ENCODE measurements at places on chromosomes 4 and X.

- DNase-seq, result no peak
Measured at GRCh38 chrX:125295337-125295736, 24.3 kb upstream of the TEX13C start.

DNA sequence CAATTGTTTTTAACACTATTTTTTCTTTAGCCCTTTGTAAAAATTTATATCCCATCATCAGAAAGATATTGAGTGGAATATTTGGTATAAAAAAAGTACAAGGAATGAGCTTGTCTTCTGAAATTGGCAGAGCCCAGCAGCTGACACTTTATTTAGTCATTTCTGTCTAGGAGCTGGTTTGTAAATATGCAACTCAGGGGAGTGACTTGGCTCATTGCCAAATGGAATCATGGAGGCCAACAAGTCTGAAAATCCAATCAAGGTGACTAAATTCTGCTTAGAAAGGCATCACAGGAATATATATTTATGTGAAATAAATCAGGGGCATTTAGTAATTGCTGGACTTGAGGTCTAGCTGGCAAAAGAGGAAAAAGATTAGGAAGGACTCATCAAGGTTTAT lies 74.4 kb downstream of the OTC start:
- DNase-seq, result no peak

- no peak for DNase-seq
Measured at GRCh38 chr4:7831858-7832730, 107.6 kb downstream of the AFAP1 start.

- DNase-seq, result no peak
Measured at GRCh38 chrX:48794911-48795515, 6.9 kb upstream of the HDAC6 start.

- DNase-seq, result no peak
Measured at GRCh38 chr4:141041021-141041476, 92.2 kb downstream of the RNF150 start.

DNA sequence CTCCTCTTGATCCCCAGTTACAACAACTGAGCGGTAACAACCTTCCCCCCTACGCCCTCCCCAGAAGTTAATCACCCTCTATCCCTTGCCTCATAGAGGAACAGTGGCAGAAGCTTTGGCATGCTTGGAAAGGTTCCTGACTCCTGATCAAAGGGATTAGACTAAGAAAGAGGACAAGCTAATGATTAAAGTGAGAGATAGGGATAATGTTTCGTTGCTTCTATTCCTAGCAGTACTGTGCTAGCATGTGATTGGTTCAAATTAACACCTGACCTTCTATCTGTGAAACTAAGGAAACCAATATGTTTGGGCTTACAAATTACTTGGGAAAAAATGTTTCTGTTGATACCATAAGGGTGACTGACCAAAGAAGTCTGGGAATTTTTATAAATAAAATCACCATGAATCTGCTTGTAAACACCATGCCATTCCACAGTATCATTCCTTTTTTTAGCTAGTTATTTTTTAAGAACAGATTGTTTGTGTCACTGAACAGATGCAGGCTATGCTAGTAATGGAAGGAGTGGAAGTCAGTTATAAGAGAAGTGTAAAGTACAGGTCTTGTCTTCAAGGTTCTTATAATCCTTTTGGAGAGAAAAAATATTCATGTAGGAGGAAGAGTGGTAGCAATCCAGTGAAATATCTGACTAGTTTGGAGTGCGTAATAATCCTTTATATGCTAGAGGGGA lies 11.3 kb upstream of the ATP1B4 start:
- DNase-seq, result no peak

GRCh38 chrX:9737363-9737762 lies 28.3 kb downstream of the GPR143 start:
- DNase-seq, result no peak

- no peak for DNase-seq
Measured at GRCh38 chr4:89413518-89413917, 105.9 kb upstream of the GPRIN3 start.

GRCh38 chrX:11899091-11899490 lies 141.1 kb downstream of the MSL3 start:
- DNase-seq, result no peak

GRCh38 chr4:76752861-76753501 lies 145.0 kb downstream of the SOWAHB start:
- DNase-seq, result no peak

DNA sequence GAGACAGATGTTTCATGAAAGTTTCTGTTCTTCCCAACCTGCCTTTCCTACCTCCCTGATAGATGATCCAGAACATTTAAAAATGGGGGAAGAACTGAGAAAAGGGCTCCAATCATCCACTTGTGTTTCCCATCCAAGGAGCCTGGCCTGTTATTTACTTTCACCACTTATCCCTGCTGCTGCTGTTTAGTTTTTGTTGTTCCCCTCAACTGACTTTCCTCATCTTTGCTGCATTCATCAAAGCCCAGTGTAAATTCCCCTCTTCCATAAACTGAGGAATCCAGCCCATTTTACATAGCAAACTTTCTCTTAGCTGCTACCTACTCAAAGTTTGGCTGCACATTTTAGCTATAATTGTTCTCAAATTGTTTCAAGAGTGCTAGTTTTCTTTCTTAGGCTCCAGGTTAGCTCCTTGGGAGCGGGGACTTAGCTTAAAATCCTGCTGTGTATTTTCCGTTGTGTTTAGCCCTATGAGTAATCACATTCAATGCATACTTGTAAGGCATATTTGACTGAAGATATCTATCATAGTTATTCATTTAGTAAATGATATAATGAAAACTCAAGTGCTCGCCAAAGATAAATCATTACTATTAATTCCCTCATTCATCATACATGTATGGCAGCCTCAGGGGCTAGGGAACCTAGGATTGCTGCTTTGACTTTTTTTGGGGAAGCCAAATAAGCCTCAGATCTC lies 1.4 kb upstream of the PTPN13 start:
- no peak for DNase-seq

- DNase-seq, result no peak
Measured at GRCh38 chr4:106017975-106018374, 122.7 kb downstream of the NPNT start.

GRCh38 chrX:136806891-136807410 lies 26.2 kb upstream of the ARHGEF6 start:
- DNase-seq, result no peak

DNA sequence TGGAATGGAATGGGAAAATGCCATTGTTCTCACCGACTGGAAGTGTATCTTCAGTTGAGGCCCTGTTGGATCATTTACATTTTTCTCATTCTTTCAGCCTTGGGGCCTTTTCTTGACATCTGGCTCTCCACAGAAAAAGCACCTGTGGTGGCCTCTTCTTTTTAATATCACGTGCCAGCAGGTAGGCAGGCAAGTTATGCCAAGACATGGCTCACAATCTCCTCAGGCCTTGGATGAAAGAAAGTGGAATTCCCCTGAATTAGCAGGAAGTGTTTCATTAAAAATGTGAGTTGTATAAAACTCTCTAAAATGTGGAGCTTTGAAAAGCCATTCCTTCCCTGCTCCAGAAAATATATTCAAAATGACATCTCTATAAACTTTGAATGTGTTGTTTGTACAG lies 122.1 kb downstream of the FRAS1 start:
- DNase-seq, result no peak

DNA sequence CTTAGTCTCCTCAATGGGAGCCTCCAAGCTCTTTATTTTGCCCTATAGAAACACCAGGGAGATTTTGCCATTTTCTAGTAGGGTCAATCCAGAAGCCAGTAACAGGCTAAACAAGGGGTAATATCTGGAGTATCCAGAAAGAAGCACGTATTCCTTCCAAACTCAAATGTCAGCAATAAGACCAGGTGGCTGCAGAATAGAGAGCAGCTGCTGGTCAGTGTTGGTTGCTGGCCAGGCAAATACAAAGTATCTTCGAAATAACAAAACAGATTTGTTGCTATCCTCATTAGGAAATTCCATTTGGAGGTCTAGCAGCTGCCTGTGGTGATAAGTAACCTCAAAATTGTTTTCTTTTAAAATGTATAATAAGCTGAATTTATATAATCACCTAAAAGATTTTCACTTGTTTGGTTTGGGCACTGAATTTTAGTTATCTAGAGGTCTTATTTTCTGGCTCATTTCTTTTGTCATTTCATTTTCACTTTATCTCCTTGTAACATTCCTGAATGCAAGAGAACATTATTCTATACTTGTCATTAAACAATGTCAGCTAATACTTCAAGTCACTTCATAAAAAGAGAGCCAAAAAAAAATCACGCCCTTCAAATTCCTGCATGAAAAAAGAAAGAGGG lies 320.6 kb downstream of the DTHD1 start:
- DNase-seq, result no peak

DNA sequence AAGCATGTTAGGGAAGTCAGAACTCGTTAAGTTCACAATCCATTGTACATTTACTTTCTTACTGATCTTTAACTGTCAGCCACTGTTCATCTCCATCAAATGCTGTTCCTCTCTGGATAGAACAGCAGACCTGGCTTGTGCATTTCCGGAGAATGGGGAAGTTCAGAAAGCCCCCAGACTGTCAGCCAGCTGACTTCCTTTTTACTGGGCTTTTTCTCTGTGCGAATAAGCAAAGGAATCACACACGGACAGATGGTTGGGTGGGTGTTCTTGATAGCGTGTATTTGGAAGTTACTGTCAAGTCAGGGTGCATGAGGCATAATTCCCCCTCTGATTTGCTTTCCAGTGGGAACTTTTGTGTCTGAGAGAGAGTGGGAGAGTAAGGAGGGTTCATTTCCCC lies 56.8 kb downstream of the TSPAN7 start:
- DNase-seq, result no peak

- DNase-seq, result no peak
Measured at GRCh38 chr4:29043411-29043810, 1676.8 kb upstream of the PCDH7 start.

DNA sequence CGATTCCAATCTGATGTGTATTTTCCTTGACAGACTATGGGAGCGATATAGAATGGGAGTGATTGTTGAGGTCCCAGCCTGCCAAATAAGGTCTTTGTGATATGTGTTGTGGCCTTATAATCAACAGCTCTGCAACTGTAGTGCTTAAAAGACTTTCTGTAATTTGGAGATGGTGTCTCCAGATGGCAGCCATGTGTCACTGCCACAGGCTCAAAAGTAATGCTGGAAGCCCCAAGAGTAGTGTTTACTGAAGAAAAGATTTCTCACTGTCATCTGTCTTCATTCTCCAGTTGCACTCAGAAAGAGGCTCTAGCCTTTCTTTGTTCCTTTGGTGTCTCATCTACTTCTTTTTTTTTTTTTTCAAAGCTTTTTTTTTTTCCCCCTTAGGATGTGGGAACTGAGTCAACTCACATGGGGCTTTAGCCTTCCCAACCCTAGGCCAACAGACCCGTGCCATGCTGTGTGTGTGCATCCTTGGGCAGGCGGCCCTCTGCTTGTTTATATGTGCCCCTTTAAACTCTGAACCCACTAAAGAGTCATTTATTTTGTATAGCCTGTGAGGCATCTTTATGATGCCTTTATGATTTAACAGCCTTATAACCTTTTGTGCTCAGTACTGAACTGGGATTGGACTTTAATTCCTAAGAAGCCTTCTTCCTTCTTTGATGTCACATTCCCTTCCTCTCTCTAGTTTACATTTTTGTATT lies 15.6 kb downstream of the SRPX2 start:
- no peak for DNase-seq

- no peak for DNase-seq
Measured at GRCh38 chr4:47499700-47500099, 14.6 kb downstream of the ATP10D start.

DNA sequence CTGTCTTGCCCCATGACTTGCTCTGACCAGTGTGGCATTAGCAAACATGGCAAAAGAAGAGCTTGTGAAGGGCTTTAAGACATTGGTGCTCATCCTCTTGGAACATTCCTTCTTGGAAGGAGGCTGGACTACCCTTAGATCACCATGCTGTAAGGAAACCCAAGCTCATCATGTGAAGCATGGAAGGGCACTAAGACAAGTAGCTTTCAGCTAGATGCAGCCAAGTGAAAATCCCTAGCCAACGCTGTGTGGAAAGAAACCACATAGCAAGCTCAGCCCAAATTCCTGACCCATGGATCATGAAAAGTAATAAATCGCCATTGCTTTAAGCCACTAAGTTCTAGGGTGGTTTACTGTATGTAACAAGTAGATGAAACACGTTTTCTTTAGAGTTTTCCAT lies 12.4 kb upstream of the PACRGL start:
- DNase-seq, result no peak

GRCh38 chr4:79977131-79977840 lies 95.7 kb downstream of the ANTXR2 start:
- no peak for DNase-seq

DNA sequence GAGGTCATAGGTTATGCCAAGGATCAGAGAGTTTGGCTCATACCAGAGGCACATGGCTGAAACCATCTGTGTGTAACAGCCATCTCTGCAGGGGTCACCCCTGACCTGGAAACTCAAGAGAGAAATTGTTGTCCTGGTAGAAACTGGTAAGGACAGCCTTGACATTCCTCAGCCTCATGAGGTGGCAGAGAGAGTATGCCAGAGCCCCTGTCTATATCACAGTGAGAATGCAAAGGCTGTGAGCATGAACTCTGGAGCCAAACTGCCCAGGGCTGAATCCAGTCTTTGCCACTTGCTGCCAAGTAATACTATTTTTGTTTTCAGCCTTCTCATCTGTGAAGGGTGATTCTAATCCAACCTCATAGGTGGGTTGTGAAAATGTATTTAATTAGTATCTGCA lies 37.1 kb upstream of the CCDC149 start:
- no peak for DNase-seq

- no peak for DNase-seq
Measured at GRCh38 chrX:2820136-2820771, 8.5 kb upstream of the GYG2 start.

GRCh38 chr4:73944061-73944875 lies 37.6 kb downstream of the PF4 start:
- no peak for DNase-seq

GRCh38 chr4:163330916-163331628 lies 1.3 kb downstream of the NPY1R start:
- DNase-seq, result no peak

GRCh38 chr4:87117732-87118075 lies 102.7 kb downstream of the KLHL8 start:
- DNase-seq, result no peak

DNA sequence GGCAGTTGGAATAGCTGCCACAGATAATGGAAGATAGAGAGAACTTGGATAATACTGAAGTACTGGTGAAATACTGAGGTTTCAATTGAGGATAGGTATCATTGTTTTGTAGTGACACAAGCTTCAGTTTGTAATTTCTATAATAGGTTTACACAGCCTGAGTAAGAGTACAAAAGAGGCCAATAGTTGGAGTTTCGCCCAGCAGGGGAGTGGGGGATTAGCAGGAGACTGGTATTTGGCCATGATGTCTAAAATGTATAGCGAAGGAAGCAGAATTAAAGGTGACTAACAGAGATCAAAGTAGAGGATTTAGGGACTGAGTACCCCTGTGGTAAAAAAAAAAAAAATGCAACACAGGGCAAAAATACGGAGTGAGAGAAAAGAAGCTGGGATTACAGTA lies 129.5 kb downstream of the KCTD8 start:
- DNase-seq, result no peak

Data from CD4-positive, alpha-beta T cell treated with Interferon gamma for 1 hour (primary cell).